ENCODE measurements at places on chromosomes 7 and 10.

DNA sequence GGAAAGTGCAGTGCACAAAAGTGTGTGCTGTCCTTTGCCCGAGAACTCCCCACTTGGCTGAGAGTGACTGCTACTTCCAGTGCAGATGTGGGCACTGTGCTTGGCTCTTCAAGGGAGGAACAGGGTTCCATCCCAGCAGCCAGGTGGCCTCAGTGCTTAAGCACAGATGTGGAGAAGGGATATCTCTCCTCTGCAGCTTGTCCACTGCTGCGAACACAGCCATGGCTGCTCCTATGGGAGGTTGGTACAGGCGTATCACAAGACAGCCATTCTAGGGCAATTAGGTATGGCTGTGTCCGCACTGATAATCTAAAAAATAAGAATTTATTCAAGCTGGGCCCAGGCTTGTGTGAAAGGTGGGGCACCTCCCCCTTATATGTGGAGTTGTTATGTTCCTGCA is 66.6 kb downstream of the GLCCI1 start:
- no peak for DNase-seq

- DNase-seq: no peak
These were observed 67.0 kb downstream of the SYPL1 start for GRCh38 chr7:106045139-106045538.

- DNase-seq: no peak
These were observed 18.1 kb downstream of the IQCE start for GRCh38 chr7:2576742-2577491.

GRCh38 chr10:32909456-32909855 is 48.6 kb downstream of the ITGB1 start:
- DNase-seq: no peak

DNA sequence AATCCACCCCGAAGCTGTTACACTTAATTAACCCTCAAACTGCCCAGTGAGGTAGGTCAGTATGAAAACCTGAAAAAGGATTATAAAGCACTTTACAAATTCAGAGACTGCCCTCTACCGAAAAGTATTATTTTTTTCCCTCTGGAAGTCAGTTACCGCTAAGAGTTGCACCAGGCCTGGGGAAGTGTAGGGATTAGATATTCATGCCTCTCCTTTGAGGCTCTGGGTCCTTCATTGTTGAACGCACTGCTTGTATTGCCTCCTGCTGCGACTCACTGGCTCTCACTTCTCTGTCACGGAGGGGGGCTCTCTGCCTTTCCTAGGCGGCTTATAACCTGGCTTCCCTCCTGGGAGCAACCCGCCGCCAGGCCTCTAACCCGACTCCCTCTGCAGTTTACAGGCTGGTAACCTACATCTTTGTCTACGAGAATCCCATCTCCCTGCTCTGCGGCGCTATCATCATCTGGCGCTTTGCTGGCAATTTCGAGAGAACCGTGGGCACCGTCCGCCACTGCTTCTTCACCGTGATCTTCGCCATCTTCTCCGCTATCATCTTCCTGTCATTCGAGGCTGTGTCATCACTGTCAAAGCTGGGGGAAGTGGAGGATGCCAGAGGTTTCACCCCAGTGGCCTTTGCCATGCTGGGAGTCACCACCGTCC is 2.7 kb downstream of the RHBDD2 start:
- DNase-seq: no peak

DNA sequence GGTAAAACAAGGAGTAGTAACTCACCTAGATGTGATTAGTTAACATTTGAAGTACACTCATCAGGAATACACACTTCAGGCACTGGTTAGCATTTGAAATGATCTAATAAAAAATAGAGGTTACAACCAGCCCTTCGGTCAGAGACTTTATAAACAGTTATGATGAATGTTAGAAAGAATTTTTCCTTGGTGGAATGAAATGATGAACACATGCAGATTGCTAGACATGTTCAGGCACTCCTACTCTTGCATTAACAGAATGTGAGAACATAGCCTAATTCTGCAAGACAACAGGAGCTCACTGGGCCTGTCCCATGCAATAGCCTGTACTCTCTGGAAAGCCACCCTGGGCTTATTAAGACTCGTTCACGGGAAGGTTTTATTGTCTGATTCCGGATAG is 47.3 kb upstream of the TECTB start:
- DNase-seq: no peak

GRCh38 chr7:28258240-28258639 is 77.6 kb upstream of the JAZF1 start:
- no peak for DNase-seq

- no peak for DNase-seq
These were observed 9.2 kb upstream of the NT5C2 start for GRCh38 chr10:103202319-103202718.

DNA sequence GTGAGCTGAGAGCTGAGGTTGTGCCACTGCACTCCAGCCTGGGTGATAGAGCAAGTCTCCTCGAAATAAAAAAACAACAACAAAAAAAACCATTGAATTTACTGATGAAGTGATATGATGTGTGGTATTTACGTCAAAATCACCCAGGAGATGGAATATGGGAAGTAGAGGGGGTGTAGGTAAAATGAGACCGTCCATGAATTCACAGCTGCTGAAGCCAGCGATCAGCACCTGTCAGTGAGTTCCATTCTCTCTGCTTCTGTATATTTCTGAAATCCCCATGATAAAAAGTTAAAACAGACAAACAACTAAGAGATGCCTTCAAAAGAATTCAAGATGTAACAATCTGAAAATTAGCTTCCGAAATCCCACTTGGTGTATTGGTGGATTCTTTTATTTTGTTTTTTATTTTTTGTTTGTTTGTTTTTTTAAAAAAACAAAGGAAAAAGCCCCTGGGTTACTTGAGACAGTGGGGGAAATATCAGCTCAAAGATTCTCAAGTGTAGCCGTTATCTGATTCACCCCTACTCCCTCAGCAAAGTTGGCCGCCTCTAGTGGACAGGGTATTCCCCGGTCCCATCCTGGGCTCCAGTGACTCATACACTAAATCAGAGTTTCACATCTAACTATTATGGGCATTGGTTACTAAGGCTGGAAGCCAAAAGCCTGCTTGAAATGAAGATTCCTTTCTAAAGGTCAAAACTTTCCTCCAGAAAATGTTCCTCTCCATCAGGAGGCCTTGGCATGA is 76.4 kb downstream of the MAP3K8 start:
- no peak for DNase-seq

DNA sequence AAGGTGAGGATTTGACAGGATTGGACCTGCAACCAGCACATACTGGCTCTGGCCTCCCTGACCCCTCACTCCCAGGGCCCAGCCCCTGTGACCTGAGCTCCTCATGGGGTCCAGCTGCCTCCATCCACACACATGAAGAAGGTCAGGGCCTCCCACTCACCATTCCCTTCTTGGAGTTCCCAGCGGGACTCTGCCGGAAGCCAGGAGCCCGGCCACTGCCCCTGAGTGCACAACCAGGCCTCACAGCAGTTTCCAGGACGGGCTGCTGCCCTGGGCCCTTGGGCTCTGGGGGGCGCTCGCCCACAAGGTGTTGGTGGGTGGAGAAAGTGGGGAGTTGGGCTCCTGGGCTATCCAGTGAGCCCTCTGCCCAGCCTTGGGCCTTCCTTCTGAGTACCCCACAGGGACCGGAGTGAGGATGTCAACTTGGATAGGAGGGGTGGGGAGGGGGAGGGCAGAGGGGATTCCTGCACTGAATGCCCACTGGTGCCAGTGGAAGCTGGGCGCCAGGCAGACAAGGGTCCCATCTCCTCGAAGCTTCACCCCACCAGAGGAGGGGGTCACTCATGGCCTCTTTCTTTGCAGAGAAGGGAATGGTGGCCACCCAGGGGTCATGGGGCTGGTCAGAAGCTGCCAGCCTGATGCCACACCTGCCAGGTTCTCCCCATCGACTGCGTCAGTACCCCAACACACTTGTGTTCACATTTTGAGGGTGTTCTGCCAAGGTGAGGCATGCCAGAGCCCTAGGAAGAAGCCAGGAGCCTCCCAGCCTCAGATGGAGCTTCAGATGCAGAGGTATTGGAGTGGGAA is 115.3 kb downstream of the PTPN20 start:
- no peak for DNase-seq

GRCh38 chr7:158531661-158532060 is 56.0 kb downstream of the PTPRN2 start:
- DNase-seq: no peak

DNA sequence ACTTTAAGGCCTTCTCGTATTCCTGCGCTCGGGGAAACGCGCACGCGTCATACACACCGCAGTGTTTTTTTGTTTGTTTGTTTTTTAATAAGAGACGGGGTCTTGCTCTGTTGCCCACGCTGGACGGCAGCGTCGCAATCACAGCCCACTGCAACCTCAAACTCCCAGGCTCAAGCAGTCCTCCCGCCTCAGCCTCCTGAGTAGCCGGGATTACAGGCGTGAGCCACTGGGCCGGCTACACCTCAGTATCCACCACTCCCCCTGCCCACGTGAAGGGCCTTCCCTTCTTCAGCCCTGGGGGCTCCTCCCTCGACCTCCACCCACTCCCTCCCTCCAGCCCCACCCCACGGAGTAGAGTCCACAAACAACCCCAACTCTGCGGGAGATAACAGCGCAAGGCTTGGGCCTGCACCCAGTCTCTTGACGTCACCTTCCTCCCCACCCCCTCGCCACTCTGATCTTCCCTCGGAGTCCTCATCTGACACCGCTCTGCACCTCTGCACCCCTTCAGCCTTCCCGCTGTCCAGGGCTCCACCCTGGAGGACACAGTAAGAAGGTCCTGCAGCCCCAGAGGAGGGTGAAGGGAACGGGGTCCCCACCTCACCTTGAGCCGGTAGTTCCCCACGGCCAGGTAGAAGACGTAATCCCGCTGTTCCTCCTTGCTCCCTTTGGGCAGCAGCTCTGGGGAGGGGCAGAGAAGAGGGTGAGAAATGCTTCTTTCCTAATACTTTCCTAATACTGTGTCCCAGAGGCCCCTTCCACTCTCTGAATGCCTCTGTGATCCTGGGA is 2.8 kb upstream of the CLDN15 start:
- DNase-seq: no peak

DNA sequence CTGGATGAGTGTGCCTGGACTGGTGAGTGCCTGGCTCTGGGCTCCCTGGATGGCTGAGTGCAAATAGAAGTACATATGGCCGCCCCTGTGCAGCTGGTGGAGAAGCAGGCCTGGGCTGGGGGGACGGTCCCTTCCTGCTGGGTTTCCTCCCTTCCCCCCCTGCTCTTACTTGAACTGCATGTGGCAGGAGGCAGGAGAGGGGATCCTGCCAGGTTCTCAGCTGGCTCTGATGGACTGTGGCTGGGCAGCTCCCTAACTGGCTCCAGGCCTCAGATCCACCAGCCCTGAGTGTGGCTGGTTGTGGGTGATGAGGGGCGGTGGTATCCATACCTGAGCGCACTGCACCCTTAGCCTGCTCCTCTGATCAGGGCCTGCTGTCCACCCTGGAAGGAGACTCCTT is 26.9 kb downstream of the ADCY1 start:
- DNase-seq: no peak

GRCh38 chr10:10007957-10008356 is 1009.7 kb upstream of the CELF2 start:
- no peak for DNase-seq

DNA sequence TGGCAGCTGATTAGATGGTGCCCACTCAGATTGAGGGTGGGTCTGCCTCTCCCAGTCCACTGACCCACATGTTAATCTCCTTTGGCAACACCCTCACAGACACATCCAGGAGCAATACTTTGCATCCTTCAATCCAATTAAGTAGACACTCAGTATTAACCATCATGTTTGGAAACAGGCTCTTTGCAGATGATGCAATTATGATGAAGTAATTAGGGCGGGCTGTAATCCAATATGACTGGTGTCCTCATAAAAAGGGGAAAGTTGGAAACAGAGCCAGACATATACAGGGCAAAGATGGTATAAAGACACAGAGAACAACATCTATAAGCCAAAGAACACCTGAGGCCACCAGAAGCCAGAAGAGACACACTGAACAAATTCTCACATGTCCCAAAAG is 658.6 kb downstream of the CCSER2 start:
- DNase-seq: no peak

DNA sequence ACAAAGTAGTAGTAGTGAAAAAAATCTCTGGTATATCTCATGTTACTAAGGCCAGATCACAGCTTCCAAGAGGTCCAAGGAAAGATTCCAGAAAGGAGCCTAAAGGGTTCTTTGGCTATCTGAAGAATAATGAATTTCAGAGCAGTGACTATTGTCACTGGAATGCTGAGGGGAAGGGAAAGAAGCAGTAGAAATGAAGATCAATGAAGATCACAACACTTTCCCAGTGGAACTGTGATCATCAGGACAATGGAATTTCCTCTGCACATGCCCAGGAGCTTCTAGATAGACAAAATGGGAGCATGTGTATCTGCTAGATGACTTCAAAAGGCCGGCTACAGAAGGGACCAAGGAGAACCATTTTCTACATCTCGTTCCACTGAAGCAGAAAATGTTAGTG is 219.5 kb upstream of the PHYHIPL start:
- no peak for DNase-seq

DNA sequence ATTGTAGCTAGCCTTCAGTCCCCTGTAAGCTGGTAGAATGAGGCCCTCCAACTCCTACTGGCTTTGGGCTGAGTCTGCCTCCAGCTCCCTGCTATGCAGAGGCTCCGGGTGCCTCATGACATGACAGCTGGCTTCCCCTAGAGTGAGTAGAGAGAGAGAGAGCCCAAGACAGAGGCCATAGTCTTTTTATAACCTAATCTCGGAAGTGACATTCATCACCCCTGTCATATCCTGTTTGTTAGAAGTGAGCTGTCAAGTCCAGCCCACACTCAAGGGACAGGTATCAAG is 53.9 kb upstream of the CTBP2 start:
- no peak for DNase-seq
